ENCODE measurements at places on chromosomes 4 and X.

DNA sequence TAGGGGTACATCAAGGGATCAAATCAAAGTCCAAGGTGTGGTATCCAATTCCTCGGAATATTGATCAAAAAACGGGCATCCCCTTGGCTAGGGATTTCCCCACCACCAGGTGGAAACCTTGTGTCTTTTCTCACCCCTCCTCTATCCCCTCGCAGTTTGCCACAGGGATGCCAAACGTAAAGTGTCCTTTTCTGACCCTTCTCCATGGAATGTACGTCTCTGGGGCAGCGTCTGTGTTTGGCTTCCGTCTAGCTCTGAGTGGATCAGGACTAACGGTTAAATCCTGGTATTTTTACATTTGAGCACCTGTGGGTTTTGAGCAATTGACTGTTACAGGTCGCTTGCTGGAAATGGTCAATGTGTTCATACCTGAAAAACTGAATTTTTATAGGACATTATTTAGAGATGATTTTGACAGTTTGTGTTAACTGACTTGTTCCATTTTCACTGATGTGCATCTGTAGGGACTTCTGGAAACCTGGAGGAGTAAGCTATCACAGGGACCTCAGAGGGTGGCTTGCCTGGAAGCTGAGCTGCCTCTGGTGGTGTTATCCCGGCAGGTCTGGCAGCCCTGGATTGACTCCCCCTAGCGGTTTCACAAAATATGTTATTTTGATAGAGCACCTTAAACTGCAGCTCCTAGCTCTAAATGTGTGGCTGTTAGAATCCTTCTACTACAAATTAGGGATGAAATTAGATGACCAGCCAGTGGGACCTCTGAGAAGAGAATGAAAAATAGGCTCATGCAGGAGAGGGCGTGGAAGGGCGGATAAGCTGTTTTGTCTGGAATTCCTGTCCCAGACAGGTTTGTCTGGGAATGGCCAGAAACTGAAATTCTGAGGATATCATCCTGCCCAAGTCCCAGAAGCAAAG, 8.8 kb upstream of the MGST2 start:
- DNase-seq, result peak; percentile 79

DNA sequence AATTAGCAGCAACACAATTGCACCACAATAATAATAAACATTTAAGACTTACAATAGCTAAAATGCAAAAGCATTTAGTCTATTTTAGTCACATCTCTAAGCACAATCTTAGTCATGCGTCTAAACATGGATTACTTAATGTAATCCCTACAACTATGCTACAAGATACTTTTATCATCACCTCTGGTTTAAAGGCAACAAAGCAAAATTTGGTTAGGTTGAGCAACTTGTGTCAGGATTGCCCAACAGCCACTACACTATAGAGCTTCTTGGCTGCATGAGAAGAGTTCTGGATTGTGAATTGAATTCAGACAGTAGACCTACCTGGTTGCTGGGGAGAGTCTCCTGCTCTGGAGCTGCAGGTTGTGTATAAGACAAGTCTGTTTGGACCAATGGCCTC, 146.5 kb upstream of the PUDP start:
- no peak for DNase-seq

DNA sequence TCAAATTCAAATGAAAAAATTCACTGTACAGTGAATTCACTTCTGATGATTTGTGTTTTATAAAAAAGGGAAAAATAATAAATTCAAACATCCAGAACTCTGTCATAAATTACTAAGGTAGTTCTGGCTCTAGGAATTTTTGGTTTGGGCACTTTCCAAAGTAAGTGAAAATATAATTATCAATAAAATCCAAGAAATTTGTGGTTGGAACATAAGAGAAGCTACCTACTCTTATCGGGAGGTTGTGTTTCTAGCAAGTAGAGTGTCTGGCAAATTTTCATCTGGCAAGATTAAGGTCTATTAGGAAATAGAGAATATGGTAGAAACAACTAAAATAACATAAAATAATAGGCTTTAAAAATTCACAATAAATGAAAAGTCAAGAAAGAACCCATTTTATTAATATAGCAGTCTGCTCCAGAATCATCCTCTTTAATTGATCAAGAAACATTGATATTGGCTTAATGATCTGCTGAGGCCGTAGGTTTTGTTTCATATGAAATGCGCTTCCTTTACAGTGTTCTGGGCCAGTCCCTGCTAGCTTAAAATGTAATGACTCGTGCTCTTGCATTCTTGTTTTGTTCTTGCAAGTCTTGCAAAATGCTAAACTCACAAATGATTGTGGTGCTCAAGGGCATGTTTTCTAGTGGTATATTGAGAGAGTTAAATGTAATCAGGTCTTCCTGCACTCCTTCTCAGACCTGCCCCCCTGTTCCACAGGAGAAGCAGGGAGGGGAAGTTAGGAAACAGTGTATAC, 331.4 kb downstream of the RAPGEF2 start:
- DNase-seq, result no peak

GRCh38 chr4:100690812-100691211, 173.0 kb upstream of the EMCN start:
- DNase-seq, result no peak

DNA sequence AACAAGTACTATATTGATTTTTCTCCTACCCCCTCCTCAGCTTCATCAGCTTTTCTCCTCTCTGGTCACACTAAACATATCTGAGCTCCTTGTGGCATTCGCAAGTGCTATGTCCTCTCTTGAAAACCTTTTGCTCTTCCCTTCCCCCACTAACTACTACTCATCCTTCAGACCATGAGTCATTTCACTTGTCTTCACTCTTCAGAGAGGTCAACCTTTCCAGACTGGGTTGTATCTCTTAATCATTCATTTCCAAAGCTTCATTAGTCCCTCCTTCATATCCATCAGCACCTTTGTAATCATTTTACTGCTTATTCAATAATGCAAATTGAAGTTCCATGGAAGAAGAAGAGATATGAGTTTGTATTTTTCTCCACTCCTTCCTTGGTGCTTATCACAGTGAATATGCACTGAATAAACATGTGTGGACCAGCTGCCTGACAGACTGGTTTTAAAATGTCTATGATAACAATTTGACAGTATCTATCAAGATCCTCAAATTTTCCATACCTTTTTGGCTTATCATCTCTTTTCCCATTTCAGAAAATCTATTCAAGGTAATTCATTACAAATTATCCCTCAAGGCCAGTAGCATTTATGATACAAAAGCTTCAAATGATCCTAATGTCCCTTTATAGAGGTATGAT, 28.4 kb downstream of the DDX60L start:
- DNase-seq, result no peak

GRCh38 chr4:74768857-74769525, 25.3 kb downstream of the BTC start:
- peak; percentile 7 for DNase-seq

All from NAMALWA (cell line).